Stimulated activated CD8-positive, alpha-beta memory T cell treated with anti-CD3 and anti-CD28 coated beads, Interleukin-2, amount 100 ng/mL, for 48 hours (primary cell): ENCODE measurements at places on chromosomes 5 and 9.

GRCh38 chr5:129392681-129393080 is 67.4 kb upstream of the ADAMTS19 start:
- DNase-seq, result no peak

DNA sequence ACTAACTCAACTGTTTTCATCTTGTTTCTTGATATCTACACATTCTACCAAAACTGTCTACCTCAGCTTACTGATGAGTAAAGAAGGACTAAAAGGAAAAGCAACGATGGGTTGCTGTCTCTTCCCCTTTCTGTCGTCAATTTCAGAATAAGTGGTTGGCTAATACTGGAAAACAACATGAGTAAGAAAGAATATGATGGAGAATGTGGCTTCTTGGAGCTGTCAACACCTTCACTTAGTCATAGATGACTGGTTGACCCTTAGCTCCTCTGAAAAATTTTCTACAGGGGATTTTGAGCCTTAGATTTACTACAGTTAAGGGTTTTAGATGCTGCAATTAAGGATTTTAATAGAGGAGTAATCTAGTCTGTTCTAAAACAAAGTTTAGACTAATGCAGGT is 797.9 kb downstream of the TLE4 start:
- DNase-seq, result no peak

DNA sequence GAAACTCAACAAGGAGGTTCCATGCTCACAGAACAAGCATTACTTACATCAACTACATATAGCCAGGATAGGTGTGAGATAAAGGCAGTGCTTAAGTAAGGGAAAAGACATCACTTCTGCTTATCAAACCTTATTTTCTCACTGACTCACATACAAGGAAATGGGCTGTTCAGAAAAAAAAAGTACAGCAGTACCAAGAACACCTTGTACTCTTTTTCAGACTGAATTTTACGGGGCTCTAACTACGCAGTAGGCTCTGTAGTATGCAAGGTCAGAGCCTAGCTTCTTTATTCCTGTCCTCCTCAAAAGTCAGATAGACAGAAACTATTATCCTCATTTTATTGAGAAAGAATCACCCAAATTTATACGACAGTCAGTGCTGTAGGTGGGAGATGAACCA is 5.8 kb downstream of the PSMB7 start:
- no peak for DNase-seq

DNA sequence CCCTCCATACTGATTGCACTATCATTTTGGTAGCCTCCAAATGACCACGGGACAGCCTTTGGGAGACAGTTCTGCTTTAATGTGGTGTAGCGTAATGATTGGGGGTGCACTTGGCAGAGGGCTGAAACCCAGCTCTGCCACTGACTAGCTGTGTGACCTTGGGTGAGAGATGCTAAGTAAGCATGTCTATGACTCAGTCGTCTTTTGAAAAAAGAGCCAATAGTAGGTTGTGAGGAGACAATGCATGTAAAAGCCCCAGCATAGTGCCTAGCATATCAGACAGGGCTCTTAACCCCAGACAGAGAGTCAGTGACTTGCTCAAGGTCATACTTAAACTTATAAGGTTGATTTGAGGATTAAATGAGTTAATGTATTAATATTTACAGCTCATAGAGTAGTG is 18.0 kb upstream of the CXCL14 start:
- no peak for DNase-seq

DNA sequence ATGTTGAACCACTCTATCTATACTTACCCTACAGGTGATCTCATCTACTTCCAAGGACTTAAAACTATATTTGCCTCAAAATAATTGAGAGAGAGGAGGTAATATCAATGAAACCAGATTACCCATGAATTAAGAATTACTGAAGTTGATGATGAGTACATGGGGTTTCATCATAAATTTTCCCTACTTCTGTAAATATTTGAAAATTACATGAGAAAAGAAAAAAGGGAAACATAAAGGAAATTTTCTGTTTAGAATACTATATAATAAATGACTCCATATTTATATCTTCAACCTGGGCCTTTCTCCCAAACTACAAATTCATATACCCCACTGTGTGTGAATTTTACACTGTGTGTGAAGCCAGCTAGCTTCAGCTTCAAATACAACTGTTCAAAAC is 2.6 kb downstream of the TSTD2 start:
- DNase-seq, result no peak

DNA sequence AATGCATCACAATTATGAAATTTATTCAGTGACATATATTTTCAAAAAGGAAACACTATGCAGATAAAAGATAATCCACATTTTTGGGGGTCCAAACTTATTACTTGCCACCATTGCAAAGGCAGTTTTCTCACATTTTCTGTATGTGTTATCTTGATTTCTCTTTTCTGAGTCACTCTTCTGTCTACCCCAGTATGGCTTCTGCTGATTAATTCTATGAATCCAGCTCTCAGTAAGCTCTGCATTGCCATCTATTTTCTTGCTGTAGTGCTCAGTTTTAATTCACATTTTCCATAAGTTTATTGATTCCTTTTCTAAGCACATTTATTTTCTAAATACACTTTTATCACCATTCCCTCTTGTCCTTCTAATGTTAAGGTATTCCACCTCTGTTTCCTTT is 1.7 kb downstream of the IFNA10 start:
- no peak for DNase-seq

DNA sequence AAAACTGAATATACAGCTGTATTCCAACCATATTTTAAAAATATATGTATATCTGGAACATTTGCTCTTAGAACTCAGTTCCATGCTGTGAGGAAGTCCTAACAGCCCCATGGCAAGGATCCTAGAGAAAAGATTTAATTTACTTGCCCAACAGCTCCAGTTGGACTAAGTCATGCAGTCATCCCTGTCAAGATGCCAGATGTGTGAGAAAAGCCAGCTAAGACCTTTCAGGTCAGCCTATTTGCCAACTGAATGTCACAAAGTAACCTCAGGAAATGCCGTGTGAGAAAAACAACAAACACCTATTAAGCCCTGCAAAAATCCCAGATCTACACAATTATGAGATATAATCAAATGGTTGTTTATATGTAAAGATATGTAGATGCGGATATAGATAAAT is 416.3 kb downstream of the NR2F1-AS1 start:
- DNase-seq, result no peak

GRCh38 chr9:88007291-88007650 is 32.9 kb upstream of the CDK20 start:
- DNase-seq, result peak; percentile 9

GRCh38 chr9:81652058-81652687 is 37.2 kb downstream of the TLE1 start:
- DNase-seq, result no peak

GRCh38 chr9:90308691-90309090 is 333.9 kb downstream of the DIRAS2 start:
- DNase-seq, result no peak

DNA sequence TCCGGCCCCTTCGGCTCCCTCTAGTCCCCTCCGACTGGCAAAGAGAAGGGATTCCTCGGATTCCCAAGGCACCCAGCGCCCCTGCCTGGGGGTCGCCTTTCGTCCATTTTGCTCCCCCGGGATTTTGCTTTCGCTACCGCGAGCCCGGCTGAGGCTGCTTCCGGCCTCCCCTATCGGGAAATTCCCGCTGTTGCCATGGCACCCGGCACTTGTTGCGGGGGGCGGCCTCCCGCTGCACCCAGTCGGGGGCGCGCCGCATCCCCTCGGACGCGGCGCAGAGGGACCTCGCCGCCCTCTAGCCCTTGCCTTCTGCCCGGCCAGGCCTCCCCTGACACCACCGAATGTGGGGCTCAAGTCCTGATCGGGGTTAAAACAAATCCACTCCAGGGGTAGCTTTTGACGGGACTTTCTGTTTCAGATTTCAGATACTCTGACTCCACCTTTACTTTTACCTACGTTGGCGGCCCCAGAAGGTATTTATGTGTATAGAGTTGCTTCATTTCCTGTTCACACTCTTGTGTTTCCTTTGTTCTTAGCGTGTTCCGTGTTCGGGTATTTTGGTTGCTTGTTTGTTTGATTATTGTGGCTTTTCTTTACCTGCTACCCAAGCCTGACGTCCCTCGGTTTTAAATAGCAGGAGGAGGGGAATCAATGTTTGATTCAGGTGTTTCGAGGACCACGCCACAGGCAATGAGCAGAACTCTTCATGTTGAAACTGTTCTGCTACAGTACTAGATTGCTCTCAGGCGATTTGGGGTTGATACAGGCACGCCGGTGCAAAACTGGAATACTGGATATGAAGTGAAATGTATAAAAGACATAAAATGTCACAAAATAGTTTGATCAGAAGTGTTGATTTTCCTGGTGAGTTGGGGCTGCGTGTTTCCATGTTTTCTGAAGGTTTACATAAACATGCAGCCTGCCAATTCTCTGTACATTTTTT is 1.5 kb downstream of the PARP8 start:
- DNase-seq, result peak; percentile 82

DNA sequence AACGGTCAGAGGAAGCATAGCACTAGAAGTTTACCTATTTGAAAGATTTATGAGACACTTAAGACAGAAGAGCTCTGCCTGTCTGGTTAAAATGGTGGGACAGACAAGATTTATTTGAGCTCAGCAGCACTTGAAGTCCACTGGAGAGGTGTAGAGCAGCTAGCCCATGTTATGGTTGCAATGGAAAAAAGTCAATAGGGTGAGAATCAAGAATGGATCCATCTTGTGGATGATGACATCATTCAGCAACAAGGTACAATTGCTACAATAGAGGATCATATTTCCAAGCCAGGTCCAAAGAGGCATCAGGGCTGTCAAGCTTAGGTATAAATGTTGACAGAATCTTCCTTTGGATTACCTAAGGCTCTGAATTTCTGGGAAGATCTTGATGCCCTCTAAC is 21.1 kb upstream of the ZNF131 start:
- no peak for DNase-seq

- no peak for DNase-seq
Observed at GRCh38 chr9:101191723-101192122, 163.2 kb downstream of the PLPPR1 start.

- DNase-seq, result no peak
Observed at GRCh38 chr5:83767409-83767992, 46.8 kb upstream of the HAPLN1 start.

- no peak for DNase-seq
Observed at GRCh38 chr5:84729326-84729725, 344.6 kb upstream of the EDIL3 start.

DNA sequence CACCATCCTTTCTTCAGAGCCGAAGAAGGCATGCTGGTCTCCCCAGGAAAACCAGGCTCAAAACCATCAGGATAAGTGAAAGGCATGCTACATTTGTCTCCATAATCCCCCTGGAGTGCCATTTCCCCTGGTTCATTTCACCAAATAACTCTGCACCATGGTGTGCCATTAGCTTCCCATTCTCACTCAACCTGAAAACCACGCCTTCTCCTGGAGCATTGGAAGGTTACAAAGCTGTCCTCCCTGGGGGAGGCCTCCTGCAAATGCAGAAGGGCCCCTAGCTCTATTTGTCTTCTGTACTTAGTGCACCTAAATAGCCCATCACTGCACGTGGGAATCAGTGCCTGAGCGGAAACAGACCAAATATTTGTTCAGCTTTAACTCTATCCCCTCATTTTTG is 90.2 kb upstream of the ICE1 start:
- no peak for DNase-seq

GRCh38 chr9:121769939-121770338 is 118.5 kb downstream of the DAB2IP start:
- no peak for DNase-seq

DNA sequence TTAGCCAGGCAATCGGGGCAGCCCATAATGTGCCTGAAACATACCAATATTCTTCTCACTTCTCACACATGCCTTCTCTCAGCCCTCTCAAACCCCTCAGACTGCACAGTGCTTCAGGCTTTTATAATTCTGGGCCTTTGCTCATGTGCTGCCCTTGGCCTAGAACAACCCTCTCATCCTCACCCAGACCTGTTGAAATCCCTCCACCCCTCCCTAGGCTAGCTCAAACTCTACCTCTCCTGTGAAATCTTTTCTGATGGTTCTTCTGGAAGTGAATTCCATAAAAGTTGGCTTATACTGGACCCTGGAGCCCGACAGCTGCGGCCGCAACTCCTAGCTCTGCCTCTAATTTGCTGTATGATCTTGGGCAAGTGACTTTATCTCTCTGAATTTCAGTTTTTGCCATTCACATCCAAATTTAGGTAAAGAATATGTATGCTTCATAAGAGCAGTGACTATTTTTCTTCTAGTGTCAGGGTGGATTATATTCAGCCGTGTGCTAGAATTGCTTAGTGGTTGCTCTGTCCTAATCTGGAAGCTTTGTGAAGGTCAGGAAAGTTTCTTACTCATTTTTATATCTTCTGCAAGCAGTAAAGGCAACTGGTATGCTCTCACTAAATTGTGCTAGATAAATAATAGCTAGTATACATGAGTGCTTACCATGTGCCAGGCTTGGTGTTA is 221.4 kb downstream of the MAPKAP1 start:
- no peak for DNase-seq

DNA sequence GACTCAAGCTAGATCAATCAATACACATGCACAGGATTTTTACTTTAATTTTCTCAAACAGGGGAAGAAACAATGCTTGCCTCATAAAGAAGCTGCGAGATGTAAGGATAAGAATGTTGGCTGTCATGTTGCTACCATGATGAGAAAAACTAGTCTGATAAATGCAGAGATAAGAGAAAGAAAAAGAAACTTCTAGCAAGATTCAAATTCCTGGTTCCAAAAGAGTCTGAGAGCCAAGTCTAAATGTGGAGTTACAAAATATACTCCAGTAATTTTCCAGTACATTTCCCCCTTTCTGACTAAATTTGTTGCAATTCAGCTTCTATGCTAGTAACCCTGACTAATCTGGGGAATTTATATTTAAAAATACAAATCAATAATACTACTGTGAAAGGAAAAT is 10.4 kb upstream of the ANXA1 start:
- no peak for DNase-seq

DNA sequence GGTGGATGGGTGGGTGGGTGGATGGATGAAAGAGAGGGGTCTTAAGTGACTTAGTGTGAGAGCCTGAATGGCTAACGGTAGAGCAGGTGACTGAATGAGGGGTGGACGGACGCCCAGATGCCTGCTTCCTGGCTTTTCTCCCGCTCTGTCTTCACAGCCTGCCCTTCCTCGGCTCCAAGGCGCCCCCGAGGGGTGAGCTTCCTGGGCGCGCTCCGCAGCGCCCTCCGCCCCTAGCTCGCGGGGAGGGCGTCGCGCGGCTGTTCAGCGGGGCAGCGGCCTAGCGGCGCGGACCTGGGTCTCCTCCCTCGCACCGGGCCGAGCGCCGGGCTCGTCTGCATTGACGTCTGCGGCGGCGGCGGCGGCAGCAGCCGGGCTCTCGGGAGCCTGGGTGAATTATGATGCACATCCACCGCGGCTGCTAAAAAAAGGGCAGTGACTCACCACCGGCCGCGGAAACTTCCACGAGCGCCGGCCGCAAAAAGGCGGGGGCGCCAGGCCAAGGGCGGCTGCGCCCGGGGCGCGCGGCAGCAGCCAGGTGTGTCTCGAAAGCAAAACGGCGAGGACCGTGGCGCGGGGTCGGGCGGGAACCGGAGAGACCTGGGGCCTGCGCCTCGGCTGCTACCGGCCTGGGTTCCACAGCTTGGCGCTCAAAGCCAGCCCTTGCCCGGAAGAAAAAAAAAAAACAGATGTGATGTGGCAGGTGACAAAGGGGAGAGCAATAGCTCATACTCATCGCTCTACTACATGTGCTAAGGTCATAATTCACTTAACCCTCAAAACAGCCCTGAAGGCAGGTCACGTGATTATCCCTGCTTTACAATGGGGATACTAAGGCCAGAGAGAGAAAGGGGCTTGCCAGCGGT is 143.0 kb upstream of the ADRA1B start:
- peak; percentile 80 for DNase-seq

GRCh38 chr9:121494192-121494591 is 5.5 kb downstream of the GGTA1 start:
- no peak for DNase-seq
